ENCODE measurements at places on chromosomes 16 and 17.

DNA sequence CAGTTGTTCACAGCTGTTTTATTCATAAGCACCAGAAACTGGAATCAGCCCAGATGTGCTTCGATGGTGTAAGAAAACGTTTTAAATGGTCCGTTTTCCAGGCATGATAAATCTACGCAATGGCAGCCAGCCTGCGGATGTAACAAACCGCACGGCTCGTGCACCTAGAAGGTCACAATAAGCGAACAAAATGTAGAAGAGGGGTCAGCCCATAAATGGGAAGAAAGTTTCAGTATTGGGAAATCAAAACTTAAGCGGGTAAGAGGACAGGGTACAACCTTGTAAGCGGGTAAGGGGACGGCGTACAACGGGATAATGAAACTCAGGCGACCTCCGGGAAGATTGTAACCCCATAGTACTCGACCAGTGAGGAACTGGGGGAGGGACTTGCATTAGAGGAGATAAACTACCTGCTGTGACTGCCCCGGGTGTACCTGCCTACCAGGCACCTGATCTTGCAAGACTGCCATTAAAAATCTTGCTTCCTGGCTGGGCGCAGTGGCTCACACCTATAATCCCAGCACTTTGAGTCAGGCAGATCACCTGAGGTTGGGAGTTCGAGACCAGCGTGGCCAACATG is 66.6 kb downstream of the ANKRD11 start:
- DNase-seq: no peak

GRCh38 chr17:64066716-64067115 is 46.3 kb upstream of the ICAM2 start:
- no peak for DNase-seq

- no peak for DNase-seq
These were observed 58.2 kb upstream of the HAPSTR1 start for GRCh38 chr16:9033125-9033830.

DNA sequence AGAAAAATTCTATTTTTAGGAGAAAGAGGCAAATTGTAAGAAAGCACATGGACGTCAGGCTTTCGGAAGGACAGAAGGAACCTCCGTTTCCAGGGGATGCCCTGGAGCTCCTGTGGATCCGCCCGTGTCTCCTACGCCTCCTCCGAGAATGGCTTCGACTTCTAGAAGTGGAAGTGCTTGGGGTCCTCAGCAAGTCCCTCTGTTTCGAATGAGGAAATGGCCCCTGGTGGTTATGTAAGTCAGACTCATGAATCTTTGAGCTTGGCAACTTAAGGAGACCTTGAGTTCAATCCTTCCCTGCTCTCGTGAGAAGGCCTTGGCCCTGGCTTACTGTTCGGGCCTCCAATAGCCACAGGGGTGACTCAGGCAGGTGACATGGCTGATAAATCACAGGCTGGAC is 38.9 kb downstream of the COX4I1 start:
- no peak for DNase-seq
